ENCODE measurements at places on chromosomes 11 and 22.

- DNase-seq: no peak
Observed at GRCh38 chr11:47691979-47692378, 23.2 kb downstream of the AGBL2 start.

- DNase-seq: peak; percentile 85
Observed at GRCh38 chr11:123362941-123363340, 67.1 kb upstream of the GRAMD1B start.

GRCh38 chr22:36726007-36726380 lies 22.4 kb upstream of the CACNG2 start:
- no peak for DNase-seq

DNA sequence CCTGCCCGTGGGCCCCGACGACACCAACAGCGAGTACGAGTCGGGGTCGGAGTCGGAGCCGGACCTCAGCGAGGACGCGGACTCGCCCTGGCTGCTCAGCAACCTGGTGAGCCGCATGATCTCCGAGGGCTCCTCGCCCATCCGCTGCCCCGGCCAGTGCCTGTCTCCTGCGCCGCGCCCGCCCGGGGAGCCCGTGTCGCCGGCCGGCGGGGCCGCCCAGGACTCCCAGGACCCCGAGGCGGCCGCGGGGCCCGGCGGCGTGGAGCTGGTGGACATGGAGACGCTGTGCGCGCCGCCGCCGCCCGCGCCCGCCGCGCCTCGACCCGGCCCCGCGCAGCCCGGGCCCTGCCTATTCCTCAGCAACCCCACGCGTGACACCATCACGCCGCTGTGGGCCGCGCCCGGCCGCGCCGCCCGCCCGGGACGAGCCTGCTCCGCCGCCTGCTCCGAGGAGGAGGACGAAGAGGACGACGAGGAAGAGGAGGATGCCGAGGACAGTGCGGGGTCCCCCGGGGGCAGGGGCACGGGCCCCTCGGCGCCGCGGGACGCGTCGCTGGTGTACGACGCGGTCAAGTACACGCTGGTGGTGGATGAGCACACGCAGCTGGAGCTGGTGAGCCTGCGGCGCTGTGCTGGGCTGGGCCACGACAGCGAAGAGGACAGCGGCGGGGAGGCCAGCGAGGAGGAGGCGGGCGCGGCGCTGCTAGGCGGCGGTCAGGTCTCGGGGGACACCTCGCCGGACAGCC lies 3.8 kb downstream of the MAPK8IP2 start:
- no peak for DNase-seq

DNA sequence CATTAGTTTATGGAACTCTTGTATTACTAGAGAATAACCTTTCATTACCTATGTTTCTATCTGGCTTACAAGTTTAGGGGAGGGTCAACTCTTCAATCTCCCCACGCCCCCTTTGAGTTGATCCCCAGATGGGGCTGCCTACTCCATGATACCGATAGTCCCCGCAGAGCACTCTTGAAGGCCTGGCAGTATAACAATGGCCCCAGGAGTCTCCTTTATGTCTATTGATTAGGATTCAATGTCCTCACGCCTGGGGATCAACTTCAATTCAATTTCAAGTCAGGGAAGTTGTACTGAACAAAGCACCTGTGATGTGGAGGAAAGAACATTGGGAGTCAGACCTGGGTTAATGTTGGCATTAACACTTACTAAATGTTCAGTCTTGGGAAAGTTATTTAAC lies 520.2 kb downstream of the METTL15 start:
- DNase-seq: no peak

GRCh38 chr22:22386602-22387385 lies 121.7 kb downstream of the ZNF280B start:
- no peak for DNase-seq

DNA sequence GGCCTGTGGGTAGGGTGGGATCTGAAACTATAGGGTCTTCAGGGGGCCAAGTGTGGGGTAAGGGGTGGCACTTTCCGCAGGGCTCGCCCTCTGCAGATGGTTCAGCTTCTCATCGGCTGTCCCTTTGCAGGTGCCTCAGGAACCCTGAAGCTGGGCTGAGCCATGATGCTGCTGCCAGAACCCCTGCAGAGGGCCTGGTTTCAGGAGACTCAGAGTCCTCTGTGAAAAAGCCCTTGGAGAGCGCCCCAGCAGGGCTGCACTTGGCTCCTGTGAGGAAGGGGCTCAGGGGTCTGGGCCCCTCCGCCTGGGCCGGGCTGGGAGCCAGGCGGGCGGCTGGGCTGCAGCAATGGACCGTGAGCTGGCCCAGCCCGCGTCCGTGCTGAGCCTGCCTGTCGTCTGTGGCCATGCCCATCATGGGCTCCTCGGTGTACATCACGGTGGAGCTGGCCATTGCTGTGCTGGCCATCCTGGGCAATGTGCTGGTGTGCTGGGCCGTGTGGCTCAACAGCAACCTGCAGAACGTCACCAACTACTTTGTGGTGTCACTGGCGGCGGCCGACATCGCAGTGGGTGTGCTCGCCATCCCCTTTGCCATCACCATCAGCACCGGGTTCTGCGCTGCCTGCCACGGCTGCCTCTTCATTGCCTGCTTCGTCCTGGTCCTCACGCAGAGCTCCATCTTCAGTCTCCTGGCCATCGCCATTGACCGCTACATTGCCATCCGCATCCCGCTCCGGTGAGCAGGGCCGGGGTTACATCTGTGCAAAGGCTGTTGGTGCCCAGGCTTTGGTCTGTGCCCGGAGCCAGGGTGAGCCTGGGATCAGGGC lies 5.8 kb downstream of the ADORA2A start:
- DNase-seq: peak; percentile 80

- DNase-seq: no peak
Observed at GRCh38 chr11:115653926-115654325, 149.7 kb upstream of the CADM1 start.

- DNase-seq: no peak
Observed at GRCh38 chr22:31896472-31896871, 47.9 kb upstream of the YWHAH start.

GRCh38 chr11:9123595-9124304 lies 32.4 kb upstream of the SCUBE2 start:
- peak; percentile 77 for DNase-seq

DNA sequence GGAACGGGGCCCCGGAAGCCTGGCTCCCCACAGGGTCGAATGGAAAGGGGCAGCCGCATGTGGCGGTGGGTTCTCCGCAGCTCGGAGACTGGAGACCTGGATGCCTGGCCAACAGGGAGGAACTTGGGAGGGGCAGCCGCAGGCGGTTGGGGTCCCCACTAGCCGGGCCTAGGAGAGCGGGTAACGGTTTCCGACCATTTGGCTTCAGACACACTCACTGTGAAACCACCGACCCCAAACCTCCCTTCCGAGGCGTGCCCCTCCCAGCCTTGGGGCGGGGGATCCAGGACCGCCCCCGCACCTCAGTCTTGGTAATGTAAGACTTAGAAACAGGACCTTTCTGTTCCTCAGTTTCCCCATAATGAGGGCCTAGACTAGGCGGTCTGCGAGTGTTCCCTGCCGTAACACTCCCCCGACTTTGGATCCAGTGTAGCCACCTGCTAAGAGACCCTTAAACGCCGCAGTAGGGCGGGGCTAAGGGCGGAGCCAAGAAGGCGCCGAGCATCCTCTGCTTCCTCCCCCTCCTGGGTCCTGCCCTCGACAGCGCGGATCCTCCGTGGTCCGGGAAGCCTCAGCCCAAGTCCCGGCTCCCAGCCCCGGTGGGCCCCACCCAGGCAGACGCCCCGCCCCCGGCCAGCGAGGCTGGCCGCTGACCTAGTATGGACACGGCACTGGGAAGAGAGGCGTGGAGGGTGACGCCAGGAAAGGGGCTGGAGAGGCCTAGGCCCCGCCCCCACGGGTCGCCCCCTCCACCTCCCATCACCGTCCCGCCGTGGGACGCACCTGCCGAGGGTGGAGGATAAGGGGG lies 1.8 kb upstream of the RASGRP2 start:
- peak; percentile 86 for DNase-seq

- DNase-seq: no peak
Observed at GRCh38 chr11:106627694-106628093, 390.6 kb downstream of the GUCY1A2 start.

DNA sequence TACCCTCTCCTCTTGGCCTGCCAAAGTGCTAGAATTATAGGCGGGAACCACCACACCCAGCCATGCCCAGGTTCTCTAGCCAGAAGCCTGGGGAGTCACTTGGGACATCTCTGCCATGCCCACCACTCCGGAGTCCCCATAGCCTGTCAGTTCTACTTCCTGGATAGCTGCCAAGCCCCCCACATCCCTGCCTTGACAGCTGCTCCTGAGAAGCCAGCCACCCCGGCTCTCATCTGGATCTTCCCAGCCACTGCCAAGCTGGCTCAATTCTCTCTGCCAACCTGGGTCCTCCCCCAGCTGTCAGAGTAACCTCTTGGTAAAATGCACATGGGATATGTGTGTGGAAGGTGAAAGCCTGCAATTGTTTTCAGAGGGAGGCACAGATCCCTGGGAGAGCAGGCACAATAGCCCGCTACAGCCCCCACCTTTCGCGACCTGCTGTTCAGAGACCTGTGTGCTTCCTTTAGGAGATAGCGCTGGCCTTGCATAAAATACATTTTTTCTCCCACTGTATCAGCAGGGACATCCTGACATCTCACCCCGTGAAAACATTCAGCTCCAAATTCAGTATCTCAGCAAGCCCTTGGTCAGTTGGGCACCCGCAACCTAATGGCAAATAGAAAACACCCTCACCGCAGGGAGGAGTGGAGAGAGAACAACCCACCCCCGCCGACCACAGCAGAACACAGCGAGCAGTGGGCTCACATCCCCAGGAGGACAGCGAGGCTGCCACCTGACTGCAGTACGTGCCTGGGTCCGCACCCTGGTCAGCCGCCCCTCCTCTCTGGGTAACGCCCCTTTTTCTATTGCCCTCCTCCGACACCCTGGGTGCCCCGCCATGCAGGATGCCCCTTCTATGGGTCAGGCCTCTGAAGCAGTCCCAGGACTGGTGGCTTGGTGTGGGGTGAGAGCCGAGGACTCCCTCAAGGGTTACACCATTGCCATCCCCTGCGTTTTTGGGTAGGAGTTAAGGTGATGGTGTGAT lies 1342.2 kb downstream of the BRD1 start:
- DNase-seq: no peak

GRCh38 chr11:74842967-74843366 lies 94.3 kb downstream of the RNF169 start:
- DNase-seq: no peak

- DNase-seq: no peak
Observed at GRCh38 chr11:60977224-60977623, 5.7 kb downstream of the CD6 start.

DNA sequence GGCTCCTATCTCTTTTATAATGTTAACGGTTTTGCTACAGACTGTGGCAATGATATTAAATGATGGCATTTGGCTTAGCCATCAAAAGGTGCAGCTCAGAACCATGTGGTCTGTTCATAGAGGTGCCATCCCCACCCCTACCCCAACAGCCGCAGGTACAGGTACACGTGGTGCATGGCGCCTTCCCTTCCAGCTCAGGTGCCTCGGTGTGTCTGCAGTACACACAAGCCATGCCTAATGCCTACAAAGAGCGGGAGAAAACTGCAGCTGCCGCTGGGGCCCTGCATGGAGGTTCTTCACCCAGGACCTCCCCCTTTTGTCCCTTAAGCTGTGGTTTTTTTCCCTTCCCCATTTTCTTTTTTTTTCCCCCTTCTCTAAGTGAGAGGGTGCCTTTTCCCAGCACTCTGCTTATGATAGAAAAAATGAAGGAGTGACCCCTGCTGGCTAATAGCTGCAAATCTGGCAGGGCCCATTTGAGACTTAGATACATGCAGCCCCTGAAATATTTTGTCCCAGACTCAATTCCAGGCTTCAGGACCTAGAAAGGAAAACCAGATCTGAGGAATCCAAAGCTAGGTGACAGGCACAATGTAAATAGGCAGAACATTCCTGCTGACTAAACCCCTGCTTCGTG lies 6.5 kb downstream of the OR52M1 start:
- DNase-seq: peak; percentile 60

DNA sequence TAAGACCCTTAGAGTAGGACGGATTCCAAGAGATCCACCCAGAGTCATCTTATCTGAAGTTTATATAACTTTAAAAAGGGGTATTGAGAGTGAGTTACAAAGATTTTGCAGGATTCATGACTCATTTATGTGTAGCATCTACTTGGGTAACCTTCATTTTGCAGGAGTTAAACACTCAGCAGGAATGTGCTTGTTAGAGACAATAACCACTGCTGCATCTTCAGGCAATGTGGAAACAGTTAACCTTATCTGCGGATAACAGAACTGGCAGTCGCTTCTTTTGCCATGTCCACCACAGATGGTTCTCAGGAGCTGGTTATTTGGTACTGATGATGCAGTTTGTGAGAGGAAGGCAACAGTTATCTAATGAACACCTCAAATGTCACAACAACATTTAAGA lies 417.9 kb upstream of the DDI1 start:
- no peak for DNase-seq

DNA sequence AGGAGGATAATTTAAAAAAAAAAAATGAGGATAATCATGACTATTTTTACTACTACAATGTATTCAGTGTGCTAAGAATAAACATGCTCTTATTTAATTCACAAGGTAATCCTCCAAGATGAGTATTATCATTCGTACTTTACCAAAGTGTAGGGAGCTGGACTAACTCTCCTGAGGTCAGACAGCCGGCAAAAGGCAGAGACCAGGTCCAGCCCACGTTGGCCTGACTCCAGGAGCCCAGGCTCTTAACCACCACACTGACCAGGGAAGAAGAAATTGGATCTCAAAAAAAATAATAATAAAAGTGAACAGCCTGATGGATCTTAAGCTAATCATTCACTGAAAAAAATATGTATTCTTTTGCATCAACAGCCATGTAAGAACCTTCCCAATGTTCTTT lies 25.2 kb downstream of the PLAAT3 start:
- DNase-seq: no peak

DNA sequence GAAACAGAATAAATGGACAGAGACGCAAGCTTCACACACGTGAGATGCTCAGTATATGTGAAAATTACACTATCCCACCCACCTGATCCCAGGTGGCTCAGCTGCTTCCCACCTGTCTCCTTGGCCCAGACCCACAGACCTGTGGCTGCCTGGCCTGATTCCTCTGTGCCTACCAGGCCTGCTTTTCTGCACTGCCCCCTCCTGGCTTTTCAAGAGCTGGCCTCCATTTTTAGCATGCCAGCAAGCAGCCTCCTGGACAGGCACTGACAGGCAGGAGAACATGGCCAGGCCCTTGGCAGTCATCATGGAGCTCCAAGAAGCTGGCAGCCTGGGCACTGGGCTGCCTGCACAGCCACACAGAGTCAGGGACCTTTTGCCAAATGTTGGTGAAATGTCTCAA lies 79.5 kb upstream of the HMGXB4 start:
- no peak for DNase-seq

- peak; percentile 69 for DNase-seq
Observed at GRCh38 chr22:43319661-43320486, 23.3 kb downstream of the SCUBE1 start.

- peak; percentile 76 for DNase-seq
Observed at GRCh38 chr11:103877221-103877620, 159.2 kb upstream of the DDI1 start.

DNA sequence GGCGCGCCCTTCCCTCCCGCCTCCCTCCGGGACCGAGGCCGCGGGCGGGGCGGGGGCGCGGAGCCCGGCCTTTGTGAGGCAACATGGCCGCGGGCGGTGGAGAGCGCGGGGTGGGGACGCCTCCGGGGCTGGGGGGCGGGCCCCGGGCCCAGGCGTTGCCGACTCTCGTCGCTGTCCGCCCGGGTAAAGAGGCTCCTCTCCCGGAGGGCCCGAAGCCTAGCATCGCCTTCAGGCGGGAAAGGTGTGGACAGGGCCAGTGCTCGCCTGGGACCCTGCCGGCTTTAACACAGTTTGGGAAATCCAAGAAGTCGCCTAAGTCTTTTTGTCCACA lies 369 bp downstream of the DGCR8 start:
- peak; percentile 87 for DNase-seq

- DNase-seq: no peak
Observed at GRCh38 chr22:28146401-28147314, 227.6 kb upstream of the PITPNB start.
